ENCODE measurements at places on chromosomes 3 and 15. TPM values are rescaled to one million over a fixed set of nuclear protein-coding genes. Genes with fewer than 3 reads are reported as not detected.

PP2D1 gene
- total RNA-seq = not detected

ANKDD1A gene
- 31.4 TPM for total RNA-seq

DNA sequence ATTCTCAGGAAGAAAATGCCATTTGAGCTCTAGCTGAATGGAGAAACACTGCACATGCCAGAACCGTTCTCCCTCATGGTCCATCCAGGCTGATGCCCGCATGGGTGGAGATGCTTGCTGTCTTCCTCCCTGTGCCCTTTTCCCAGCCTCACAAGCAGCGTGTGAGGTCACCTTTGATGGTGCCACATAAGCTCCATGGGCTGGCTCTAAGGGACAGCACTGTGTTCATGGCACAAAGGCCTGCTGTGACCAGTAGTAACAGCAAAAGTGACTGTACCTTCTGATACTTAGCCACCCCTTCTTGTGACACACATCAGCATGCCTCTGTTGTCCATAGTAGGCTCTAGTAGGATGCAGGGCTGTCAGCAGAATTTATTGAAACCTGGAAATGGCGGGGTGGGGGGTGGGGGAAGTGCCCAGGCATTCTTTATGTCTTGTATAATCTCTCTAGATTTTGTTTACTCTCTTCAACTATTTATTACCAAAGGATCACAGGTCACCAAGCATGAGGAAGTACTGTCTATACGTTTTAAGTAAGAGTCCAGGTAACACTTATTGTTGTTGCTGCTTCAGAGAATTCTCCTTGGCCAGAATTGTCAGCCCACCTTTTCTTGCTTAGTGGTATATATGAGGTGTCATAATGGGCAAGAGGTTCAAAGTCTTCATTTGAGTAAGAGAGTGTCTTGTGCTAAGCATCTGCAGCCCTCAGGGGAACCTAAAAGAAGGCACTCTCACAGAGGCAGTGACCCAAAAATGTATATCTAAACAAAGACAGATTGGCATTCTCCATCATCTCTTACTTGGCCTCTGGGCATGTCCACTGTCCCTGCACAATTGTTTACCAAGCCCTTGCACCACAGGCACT, 56.5 kb downstream of the RAB7A start:
- DNase-seq = no peak

DNA sequence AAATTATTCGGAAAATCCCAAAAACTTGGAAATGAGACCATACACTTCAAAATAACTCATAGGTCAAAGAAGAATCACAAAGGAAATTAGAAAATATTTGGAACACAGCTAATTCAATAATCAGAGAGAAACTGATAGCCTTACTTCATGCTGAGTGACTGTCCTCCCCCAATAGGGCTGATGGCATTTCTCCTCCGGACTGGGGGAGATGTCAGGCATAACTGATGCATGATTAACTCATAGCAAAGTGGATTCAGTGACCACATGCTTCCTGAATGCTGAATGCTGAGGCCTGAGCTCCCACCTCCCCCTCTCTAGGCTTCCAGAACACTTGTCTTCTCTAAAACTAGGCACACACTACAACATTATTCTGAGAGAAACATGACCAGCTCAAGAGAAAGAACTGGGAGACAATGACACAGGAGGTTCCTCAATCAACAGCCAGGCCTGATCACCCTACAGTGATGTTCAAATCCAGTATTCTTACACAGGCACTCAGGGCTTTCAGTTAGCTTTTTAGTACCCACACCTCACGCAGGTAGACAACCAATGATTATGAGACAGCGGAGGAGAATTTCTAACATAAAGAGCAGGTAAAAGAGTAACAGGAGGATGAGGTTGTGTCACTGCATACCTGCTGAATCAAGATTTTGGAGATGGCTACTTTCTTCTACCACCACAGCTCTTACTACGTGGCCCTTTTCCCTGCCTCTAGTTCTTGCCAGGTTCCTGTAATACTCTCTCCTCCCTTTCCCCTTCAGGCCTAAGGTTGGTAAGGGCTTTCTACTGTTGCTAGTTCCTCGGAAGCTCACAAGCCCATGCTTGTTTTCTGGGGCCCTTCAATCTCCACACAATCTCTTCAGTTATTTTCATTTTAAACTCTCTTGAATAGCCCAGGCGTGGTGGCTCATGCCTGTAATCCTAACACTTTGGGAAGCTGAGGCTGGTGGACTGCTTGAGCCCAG, 96.1 kb downstream of the FMN1 start:
- DNase-seq = no peak

DNA sequence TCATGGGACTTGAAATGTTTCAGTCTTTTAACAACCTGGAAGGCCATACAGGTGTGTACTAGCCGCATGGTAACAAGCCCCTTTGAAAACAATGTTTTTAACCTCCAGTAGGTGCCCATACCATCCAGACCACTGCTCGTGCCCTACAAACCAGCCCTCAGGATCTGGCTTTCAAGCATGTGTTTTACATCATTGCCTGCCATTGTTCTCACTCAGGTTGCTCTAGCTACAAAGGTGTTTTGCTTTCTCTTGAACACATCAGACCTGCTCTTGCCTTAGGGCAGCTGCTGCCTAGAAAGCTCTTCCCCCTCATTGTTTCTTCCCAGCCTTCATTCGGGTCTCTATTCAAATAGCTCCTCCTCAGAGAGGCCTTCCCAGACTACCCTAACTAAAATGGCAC, 32.3 kb upstream of the MAP3K13 start:
- DNase-seq = no peak

- no peak for DNase-seq
Measured at GRCh38 chr3:12687948-12688347, 24.0 kb upstream of the RAF1 start.

DNA sequence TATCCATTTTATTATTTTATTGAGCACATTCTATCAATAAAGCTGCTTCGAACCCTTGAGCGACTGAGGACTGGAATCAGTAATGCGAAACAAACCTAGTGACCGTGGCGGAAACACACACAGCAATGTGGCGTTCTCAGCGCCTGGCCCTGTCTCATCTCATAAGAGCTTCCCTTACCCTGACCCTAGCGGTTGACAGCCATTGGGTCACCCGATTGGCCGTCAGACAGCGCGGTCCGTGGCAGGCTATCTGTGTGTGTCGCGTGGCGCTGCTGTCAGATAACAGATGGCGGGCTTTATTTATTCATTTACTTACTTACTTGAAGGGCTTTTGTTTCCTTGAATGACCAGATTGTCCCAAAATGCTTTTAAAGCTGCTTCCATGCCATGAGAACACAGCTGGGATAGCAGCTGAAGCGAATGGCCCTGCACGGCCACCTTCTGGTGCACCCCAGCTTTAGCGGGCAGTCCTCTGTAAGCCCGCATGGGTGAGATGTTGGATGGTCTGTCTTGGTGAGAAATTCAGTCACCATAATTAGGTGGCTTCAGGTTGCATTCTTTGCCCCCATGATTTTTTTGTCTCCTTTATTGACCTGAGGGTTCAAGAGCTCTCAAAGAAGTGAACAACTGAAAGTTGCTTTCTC, 215.5 kb upstream of the BHLHE40 start:
- DNase-seq = no peak

GRCh38 chr3:126108676-126109050, 24.7 kb upstream of the SLC41A3 start:
- DNase-seq = no peak

- DNase-seq = no peak
Measured at GRCh38 chr3:192881159-192881786, 36.4 kb downstream of the MB21D2 start.

GRCh38 chr3:127809211-127809610, 13.1 kb downstream of the MGLL start:
- peak; percentile 22 for DNase-seq

DNA sequence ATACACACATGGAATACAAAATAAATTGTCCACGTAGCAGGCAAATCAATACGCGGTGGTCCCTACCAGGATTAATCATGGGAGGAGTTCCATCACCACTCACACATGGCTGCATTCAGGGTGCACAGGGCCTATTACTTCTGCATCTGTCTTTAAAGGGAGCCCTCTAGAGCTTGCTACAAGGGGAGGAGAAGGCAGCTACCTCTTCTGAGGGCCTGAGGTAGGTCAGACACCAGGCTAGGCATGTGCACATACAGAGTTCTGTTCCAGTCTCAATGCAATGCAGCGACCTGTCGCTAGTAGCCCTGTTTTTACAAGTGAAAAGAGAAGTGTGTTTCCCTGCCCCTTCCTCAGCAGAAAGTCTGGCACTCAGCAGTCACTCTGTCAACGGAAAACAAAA, 102.7 kb downstream of the ROBO2 start:
- no peak for DNase-seq

GRCh38 chr15:91908391-91908790, 54.9 kb downstream of the SLCO3A1 start:
- no peak for DNase-seq

- DNase-seq = no peak
Measured at GRCh38 chr3:59660852-59661625, 611.2 kb upstream of the CFAP20DC start.

- DNase-seq = no peak
Measured at GRCh38 chr3:134652409-134652831, 1.6 kb upstream of the KY start.

- no peak for DNase-seq
Measured at GRCh38 chr3:24315356-24315755, 179.3 kb downstream of the THRB start.

ZNF660 gene
- total RNA-seq = 7.5 TPM

C3orf85 gene
- not detected for total RNA-seq

DNA sequence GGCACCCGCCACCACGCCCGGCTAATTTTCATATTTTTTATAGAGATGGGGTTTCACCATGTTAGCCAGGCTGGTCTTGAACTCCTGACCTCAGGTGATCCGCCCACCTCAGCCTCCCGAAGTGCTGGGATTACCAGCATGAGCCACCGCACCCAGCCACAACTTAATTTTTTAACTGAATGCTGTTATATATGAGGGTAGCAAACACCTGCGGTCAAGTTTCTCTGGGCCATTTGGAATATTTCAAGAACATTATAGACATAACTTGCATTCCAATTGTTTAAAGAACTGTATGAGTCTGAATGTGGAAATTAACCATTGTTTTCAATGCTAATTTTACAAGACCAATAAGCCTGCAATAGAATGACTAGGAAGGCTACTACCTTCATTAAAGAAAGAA, 35.7 kb upstream of the GOLGA8B start:
- DNase-seq = no peak

CELF6 gene
- 3.4 TPM for total RNA-seq

GRCh38 chr3:48960841-48961413, 29.1 kb upstream of the P4HTM start:
- no peak for DNase-seq

FBXW12 gene
- total RNA-seq = 0.23 TPM

UROC1 gene
- not detected for total RNA-seq

CX3CR1 gene
- 1.5 TPM for total RNA-seq

DNA sequence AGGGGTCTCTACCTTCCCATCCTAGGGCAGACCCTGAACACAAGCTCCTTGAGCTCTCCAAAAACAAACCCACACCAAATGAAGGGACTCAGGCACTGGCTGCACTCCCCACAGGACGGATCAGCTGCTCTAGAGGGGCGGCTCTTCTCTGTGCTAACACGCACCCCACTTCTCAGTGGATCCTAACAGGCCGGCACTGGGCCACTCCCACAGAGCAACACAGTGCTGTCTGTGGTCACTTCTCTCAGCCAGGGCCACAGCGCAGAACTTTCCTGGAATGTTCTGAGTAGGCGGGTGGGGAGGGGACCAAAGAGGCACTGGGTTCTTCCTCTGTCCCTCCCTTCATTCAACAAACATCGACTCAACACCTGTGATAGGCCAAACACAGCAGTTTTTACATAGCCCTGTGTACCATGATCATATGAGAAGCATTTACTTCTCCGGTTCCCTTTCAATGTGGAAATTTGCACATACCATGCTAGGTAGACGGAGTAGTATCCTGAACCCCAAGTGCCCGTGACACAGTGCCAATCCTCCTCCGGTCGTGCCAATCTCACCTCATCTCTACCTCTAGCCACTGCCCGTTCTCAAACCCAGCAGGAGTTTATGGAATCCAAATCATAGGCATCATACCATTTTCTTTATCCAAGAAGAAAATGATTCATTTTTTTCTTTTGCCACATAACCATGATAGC, 98.1 kb downstream of the LRIG1 start:
- no peak for DNase-seq

TGFBR2 gene
- total RNA-seq = 177 TPM

- DNase-seq = no peak
Measured at GRCh38 chr15:56582785-56583184, 117.8 kb upstream of the MNS1 start.

GRCh38 chr3:101724329-101725193, at the start of gene CEP97:
TSS of gene CEP97 (plus strand) at chr3:101724614. CDS start at chr3:101724677, 63 bp downstream.
- DNase-seq = peak; percentile 90

- no peak for DNase-seq
Measured at GRCh38 chr15:69421498-69421897, 7.3 kb downstream of the KIF23 start.

DNA sequence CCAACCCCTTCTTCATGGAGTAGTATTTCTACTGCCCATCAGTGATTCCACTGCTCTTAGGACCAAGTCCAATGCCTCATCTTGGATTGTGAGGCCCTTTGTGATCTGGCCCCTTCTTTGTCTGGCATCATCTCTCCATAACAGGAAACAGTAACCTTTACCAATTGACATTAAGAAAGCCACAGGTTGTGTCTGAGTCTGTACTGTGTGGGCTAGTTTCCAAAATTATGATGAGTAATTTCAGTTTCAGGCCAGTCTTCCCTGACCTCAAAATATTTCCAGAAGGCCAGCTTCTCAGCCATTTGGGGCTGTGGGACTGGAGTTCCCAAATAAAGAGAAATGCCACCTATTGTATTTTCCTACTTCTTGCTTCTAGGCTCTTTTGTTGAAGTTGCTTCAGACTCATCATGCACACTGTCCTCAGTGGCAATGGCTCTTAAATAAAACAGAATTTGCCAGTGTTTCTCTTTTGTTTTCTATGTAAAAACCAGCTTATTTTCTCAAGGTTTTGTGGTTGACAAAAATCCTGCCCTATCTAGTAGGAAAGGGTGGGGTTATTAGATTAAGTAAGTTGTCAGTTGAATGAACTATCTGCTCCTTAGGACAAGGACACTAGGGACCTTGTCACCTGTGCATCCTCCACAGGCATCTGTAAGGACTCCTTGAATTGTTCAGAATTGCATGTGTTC, 47.0 kb upstream of the ACKR4 start:
- no peak for DNase-seq

GRCh38 chr3:190036631-190037030, 84.1 kb downstream of the P3H2 start:
- DNase-seq = no peak

GRCh38 chr15:75037685-75038084, 14.3 kb downstream of the PPCDC start:
- DNase-seq = no peak

- no peak for DNase-seq
Measured at GRCh38 chr3:21747966-21748555, 2.9 kb downstream of the ZNF385D start.

GRCh38 chr3:30890907-30891306, 3.6 kb downstream of the GADL1 start:
- no peak for DNase-seq

SLC26A6 gene
- 12.3 TPM for total RNA-seq

Measured in ureter (tissue), 1 donor.